ENCODE measurements at places on chromosomes 16 and 17. TPM values are rescaled to one million over a fixed set of nuclear protein-coding genes. Genes with fewer than 3 reads are reported as not detected.

GRCh38 chr16:50718761-50719400 is 23.0 kb upstream of the CYLD start:
- no peak for DNase-seq

GRCh38 chr16:61820398-61820797 is 215.8 kb downstream of the CDH8 start:
- DNase-seq: no peak

- DNase-seq: no peak
These were observed 53.9 kb upstream of the MON1B start for GRCh38 chr16:77137045-77137444.

DNA sequence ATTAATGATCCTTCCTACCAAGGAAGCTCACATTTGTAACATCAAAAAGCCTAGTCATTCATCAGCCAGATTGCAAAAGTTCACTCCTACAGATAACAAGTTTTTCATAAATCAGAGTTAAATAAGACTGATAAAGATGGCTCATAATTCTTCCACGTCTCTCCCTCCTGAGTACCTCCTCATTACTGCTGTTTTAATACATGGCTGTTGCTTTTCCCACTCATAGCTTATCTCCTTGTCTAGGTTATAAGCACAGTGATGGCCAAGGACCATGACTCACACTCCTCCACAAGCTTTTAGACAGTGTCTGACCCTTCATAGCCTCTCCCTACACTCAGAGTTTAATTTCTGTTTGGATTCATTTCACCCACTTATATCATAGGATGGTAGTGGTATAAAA is 100.9 kb upstream of the MON1B start:
- DNase-seq: no peak

Gene GPR142
- 0.23 TPM for polyA plus RNA-seq

DNA sequence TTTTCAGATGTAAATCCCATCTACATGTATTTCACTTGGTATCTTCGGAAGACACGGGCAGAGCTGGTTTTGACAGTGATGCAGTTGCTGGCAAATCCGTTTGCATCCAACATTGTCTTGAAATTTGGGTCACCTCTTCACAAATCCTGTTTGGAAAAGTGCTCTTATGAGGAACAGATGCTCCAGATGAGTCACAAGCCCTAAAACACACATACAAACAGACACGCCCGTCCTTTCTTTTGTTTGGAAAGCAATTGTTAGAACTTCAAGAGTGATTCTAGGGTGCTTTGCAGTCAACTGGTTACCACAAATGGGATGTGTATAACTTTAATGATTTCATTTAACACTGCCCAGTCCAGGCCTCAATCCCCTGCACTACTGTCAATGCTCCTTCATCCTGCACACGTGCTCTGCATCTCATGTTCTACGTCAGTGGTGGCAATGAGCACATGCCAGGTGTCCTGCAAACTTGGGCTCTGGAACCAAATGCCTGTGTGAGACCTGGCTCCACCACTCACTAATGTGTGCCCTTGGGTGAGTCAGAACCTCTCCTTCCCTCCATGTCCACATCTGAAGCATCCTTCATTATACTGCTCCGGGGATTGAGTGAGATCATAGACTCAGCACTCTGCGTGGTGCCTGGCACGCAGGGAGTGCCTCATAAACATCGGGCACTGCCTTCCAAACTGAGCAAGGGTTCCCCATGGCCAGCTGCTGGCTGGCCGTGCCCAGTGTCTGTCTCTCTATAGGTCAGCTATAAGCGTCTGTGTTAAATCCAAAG is 19.3 kb upstream of the FOXF1 start:
- no peak for DNase-seq

Gene NACA2
- polyA plus RNA-seq: not detected

GRCh38 chr16:69396187-69397061 is 10.6 kb upstream of the TERF2 start:
- peak; percentile 92 for DNase-seq

DNA sequence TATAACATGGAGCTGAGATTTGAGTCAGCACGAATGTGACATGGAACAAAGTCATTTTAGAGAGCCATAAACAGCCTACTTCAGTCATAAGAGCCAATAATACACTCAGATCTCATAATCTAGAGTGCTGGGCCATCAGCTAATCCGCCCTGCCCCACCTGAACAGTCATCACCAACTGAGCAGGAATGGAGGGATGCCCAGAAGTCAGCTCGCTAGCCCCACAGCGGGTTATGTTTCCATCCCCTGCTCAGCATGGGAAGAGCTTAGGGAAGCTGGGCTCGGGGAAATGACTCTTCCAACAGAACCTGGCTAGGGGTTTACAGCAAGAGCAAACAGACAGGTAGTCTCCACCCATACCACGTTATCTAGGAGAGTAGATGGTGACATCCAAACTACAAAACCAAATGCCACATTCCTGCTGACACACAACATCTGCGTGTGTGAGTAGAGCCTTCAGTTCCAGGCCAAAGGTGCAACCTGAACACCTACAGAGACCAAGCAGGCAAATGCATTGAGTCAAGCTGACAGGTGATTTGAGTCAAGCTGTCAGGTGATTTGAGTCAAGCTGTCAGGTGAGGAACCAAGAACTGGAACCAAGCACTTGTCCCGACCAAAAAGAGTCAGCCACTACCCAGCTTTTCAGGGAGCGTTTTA is 2.0 kb downstream of the TMEM11 start:
- no peak for DNase-seq

GRCh38 chr16:19707569-19708295 is 10.3 kb downstream of the KNOP1 start:
- no peak for DNase-seq

DNA sequence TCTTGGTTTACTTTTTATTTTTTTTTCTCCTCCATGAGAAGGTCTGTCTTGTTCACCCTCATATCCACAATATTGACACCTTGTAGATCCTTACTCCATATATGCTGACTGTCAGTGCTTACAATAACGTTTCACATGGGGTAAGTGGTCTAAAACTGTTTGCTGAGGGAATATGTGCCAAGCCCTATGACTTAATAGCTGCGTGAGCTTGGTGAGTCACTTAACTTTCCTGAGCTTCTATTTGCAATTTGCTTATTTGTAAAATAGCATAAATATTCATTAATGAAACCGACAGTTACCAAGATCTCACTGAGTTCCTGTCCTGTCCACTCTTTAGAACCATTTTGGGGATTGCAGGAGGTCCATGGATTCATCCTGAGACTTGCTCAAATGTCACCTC is 190.7 kb downstream of the CCT6B start:
- DNase-seq: no peak

Gene HSD11B2
- 1.9 TPM for polyA plus RNA-seq

DNA sequence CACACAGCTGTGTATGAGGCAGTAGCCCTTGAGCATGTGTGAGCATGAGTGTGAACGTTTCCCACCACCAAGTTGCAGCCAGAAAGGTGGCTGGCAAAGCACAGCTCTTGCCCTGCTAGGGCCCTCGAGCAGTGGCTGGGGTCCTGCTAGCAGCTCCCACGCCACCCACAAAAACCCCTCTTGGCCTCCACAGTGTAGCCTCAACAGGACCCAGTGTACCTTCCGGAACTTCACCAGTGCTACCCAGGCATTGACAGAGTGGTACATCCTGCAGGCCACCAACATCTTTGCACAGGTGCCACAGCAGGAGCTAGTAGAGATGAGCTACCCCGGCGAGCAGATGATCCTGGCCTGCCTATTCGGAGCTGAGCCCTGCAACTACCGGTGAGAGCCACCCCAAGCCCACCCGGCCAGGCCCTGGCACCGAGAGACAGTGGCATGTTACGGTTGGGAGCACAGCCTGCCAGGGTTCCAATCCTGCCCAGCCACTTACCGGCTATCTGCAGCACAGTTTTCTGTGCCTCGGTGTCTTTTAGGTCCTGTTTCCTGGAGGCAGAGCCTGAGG is 53.1 kb downstream of the SCNN1B start:
- DNase-seq: no peak

DNA sequence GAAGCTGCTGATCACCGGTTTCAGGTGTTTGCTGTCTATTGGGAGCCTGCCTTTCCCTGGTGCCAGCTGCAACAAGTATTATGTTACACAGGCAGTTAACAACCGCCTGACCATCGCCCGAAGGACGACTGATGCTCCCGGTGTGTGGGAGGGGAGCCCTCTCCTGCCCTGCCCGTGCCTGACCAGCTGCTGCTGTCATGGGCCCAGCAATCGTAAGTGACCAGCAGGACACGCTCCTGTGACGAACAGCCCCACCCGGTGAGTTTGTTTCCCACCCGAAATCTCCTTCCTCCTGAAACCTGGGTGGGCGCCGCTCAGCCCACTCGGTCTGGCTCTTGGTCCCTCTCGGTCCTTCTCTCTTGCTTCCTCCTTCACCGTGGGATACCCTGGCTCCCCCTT is 17.9 kb upstream of the UBE2I start:
- no peak for DNase-seq

Gene NR1D1
- 18.1 TPM for polyA plus RNA-seq

Gene KRT9
- polyA plus RNA-seq: not detected

- DNase-seq: peak; percentile 81
These were observed 91.4 kb upstream of the TBX2 start for GRCh38 chr17:61307905-61308886.

DNA sequence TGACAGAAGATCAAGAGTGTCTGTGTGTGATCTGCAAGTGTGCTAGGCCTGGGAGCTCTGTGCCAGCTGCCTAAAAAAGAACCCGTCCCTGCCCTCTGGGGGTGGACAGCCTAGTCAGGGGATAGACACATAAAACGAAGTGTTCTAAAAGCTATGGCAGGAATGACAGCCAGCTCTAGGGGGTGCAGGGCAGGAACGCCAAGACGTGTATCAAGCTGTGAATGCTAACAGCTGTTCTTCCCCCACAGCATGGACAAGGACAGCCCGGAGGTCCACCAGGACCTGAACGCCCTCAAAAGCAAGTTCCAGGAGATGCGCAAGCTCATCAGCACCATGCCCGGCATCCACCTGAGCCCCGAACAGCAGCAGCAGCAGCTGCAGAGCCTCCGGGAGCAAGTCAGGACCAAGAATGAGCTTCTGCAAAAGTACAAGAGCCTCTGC is 5.1 kb downstream of the RASD1 start:
- no peak for DNase-seq

DNA sequence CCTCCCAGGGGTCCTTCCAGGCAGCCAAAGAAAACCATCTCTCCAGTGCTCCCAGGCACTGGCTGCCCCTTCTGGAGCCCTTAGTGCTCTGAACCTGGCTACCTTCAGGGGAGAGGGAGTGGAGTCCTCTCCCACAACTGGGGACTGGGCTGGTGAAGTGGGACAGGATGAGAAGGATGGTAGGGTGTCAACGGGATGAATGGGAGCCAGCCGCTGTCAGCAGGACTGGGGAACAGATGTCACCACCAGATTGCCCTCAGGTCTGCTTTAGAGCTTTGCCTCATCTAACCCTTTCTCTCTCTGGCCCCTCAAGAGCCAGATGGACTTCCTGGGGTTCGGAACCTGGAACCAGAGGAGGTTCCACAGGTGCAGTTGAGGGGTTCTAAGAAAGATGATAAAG is 488 bp upstream of the SEBOX start:
- no peak for DNase-seq

Gene METTL16
- polyA plus RNA-seq: 21.6 TPM

- DNase-seq: no peak
These were observed 66.6 kb upstream of the TMEM97 start for GRCh38 chr17:28252436-28252835.

DNA sequence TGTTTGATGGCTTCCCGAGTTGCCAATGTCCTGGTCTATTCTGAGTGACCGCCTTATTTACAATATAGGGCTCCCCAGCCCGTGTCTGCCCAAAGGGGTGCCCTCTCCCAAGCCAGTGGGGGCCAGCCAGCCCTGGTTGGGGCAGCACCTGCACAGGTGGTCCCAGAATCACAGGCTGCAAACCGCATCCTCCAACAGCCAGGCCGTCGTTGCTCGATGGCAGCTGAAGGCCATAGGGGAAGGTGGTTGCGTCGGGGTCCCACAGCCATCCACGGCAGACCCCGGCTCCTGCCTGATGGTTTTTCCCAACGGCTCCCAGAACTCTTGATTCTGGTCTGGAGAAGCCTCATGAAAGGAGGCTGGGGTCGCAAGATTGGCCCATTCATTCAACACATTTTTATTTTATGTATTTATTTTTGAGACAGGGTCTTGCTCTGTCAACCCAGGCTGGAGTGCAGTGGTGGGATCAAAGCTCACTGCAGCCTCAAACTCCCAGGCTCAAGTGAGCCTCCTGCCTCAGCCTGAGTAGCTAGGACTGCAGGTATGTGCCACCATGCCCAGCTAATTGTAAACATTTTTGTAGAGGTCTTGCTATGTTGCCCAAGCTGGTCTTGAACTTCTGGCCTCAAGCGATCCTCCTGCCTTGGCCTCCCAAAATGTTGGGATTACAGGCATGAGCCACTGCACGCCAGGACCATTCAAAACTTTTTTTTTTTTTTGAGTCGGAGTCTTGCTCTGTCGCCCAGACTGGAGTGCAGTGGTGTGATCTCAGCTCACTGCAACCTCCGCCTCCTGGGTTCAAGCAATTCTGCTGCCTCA is 79.0 kb upstream of the TOB1 start:
- no peak for DNase-seq

- DNase-seq: no peak
These were observed 14.6 kb upstream of the HSBP1 start for GRCh38 chr16:83793179-83793578.

GRCh38 chr17:38343608-38344419 is at the start of gene GPR179:
GPR179 (minus strand) TSS chr17:38343956; CDS start chr17:38343789, 167 bp downstream.
- DNase-seq: no peak

Gene CLDN6
- not detected for polyA plus RNA-seq

- DNase-seq: no peak
These were observed 15.0 kb upstream of the PITPNA start for GRCh38 chr17:1577583-1578013.

Gene TP53TG3C
- not detected for polyA plus RNA-seq

GRCh38 chr16:10178080-10178479 is 4.1 kb downstream of the GRIN2A start:
- DNase-seq: no peak

DNA sequence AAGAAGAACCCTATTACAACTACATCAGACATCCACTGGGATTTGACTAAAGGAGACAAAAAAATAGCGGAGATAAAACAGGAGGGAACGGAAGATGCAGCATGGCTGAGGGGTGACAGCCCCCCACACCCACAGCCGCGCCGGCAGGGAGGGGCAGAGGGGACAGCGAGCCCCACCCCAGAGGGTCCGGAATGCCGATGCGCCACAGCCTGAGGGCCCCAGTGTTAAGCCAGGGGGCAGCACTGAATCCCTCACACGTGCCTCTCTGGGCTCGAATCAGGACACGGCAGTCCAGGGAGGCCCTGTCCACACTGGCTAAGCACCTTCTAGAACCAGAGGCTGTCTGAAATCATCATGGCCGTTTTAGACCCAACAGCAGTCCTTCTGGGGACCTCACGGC is 18.8 kb downstream of the MAP1LC3B start:
- DNase-seq: no peak

All from urinary bladder (tissue), 4 donors.